Activated CD4-positive, CD25-positive, alpha-beta regulatory T cell (primary cell): ENCODE measurements at places on chromosomes 16 and 17.

DNA sequence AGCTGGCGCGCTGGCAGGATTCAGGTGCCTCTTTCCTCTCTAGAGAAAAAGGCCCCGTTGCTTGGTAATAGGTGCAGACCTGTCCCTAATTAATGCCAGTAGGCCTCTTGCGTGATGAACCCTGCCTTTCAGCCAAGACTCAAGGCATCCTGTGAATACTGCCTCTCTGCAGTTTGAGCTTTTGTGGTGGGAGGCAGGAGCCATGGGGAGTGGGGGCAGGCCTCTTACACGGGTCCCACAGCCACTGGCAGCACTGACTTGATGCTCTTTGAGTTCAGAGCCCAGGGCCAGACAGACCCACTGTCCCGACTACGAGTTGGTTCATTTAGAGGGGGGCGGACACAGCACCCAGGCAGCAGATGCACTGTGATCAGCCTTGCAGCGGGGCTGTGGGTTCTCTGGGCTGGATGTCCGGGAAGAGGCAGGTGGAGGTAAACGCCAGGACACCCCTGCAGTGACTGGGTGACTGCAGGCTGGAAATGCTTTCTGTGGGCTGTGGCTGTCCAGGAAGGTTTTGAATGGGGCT is 237.0 kb downstream of the SEC14L1 start:
- DNase-seq = no peak

DNA sequence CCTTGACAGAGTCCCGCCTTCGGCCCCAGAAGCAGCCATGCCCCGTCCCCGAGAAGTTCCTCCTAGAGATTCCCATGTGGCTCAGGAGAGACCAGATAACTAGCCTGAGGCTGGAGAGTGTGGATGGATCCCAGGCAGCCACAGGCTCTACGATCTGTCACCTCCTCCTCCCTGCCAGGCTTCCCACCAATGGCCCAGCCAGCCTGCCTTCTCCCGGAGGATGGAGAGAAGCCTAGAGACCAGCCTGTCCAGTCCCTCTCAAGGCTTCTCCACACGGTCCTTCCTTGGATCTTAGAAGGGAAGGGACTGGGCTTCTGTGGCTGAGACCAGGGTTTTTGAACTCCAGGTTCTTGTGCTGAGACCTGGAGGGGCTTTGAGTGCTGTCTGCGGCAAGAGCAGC is 1.6 kb upstream of the SMTNL2 start:
- DNase-seq = no peak

DNA sequence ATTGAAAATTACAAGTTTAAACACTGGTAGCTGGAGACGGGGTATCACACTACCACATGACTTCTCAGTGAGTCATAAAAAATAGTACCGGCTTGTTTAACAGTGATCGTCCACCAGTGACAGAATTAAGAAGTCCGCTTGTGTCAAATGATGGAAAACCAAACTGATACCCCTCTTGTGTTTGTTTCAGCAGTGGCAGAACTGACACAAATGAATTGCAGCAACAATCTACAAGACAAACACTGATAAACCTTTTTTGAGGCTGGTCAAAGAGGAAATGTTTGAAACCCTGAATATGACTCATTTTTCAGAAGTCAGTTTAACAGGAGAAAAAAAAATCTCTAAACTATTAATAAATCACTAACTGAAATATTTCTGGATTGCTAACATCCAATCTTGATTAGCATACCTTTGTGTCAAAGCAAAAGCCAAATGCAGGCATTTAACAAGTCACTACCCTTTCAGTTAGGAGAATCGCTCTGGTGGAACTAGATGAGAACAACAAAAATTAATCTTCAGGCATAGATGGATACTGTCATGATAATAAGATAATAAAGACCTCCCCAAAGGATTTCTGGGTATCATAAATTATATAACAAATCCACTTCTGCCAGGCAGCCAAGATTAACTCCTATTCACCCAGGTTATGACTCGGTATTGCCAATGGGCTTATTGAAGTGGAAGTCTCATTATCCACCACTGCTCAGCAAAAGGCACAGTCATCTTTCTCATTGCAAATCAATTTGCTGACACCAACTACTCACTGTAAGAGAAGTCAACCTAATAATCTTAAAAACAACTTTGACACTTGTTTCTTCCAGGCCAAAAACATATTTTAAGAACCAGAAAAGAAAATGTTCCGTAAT is 20.8 kb downstream of the DCUN1D3 start:
- no peak for DNase-seq

- DNase-seq = no peak
Measured at GRCh38 chr17:74078363-74078941, 125.0 kb upstream of the RPL38 start.

GRCh38 chr16:67504031-67505021 is 21.0 kb upstream of the AGRP start:
- DNase-seq = no peak
